CD4-positive, alpha-beta T cell (primary cell): ENCODE measurements at places on chromosomes 11 and 22. TPM values are rescaled to one million over a fixed set of nuclear protein-coding genes. Genes with fewer than 3 reads are reported as not detected.
A peak's percentile ranks its signal among the peaks of the same experiment; 100 is the strongest.

The SLC35F2 gene
- total RNA-seq, result 3.0 TPM

The BACE1 gene
- total RNA-seq, result 0.59 TPM

The TRIM48 gene
- not detected for total RNA-seq

The FGF19 gene
- not detected for total RNA-seq

The CACNA1I gene
- 29.2 TPM for total RNA-seq

The MOV10L1 gene
- total RNA-seq, result not detected

The KBTBD3 gene
- total RNA-seq, result 8.1 TPM

The SLC15A3 gene
- 10.5 TPM for total RNA-seq

The SCGB1C1 gene
- total RNA-seq, result not detected

The SEC14L6 gene
- not detected for total RNA-seq

The ELF5 gene
- not detected for total RNA-seq

The NRGN gene
- 0.84 TPM for total RNA-seq

The OR8G1 gene
- total RNA-seq, result not detected

The TCN1 gene
- total RNA-seq, result not detected

The KRTAP5-2 gene
- total RNA-seq, result not detected

GRCh38 chr22:47190276-47190956 lies 428.0 kb downstream of the TBC1D22A start:
- no peak for DNase-seq

- no peak for DNase-seq
These were observed 88.5 kb downstream of the TRIM44 start for GRCh38 chr11:35750981-35751663.

GRCh38 chr22:36467042-36467810 lies 14.2 kb downstream of the TXN2 start:
- no peak for DNase-seq

GRCh38 chr11:75107187-75107586 lies 10.5 kb upstream of the OR2AT4 start:
- no peak for DNase-seq

DNA sequence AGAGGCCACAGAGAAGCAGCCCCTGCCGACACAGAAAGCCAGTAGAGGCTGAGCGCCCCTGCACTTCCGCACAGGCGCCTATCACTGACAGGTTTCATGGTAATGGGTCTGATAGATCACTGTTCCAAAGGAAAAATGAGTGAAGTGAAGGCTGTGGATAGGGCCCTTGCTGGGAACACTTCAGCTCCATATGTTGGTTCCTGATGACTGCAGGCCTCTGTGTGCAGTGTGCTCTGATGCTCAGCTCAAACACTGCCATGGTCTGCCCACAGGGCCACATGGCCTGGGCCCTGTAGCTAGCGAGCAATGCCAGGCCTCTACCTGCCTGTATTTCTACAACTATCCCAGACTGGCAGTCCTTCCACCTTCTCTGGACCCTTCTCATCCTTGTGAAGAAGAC lies 62.7 kb upstream of the CLTCL1 start:
- no peak for DNase-seq

- DNase-seq, result peak; percentile 79
These were observed 13.9 kb downstream of the OTUB1 start for GRCh38 chr11:64000026-64000739.

GRCh38 chr22:46528121-46528610 lies 9.3 kb downstream of the CELSR1 start:
- no peak for DNase-seq

DNA sequence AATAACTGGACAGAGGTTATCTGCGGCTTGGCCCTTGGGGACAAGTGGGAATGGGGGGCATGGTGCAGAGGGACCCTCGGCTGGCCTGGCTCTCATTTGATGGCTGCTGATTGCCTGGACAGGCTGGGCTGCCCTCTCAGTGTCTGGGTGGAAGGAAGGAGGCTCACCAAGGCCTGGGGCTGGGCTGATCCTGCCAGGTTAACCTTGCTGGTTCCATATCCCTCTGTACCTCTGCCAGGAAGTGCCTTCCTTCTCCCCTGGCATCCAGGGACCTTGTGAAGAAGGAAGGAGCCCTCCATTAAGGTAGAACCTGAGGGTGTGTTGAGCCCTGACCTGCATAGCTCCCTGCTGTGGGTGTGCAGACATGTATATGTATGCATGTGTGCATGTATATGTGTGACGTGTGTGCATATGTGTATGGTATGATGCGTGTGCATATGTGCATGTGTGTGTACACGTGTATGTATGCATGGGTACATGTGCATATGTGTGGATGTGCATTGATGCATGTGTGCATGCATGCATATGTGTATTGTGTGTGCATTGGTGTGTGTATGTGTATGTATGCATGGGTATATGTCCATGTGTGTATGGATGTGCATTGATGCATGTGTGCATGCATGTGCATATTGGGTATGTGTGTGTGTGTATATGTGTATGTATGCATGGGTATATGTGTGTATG lies 433.9 kb downstream of the TBC1D22A start:
- no peak for DNase-seq

GRCh38 chr11:47899801-47900200 lies 51.7 kb upstream of the NUP160 start:
- DNase-seq, result no peak

DNA sequence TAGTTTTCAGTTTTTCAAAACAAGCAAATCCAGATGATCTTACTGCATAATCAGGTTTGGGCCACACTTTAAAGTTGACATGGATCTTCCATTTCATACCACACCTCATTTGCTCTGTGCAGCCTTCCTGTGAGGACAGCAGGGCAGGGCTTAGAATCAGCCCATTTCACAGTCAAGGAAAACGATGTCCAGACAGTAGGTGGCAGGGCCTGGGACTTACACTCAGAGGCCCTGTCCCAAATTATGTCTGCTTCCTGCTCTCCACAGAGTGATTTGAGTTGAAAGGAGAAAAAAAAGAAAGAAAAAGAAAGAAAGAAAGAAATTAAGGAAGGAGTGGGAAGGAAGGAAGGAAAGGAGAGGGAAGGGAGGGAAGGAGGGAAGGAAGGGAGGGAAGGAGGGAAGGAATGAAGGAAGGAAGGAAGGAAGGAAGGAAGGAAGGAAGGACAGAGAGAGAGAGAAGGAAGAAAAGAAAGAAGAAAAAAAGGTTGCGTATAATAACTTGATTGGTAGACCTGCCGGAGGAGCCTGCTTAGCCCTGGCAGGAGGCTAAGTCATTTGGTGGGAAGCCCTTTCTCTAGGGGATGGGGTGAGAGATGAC lies 23.6 kb downstream of the TSKU start:
- DNase-seq, result no peak

DNA sequence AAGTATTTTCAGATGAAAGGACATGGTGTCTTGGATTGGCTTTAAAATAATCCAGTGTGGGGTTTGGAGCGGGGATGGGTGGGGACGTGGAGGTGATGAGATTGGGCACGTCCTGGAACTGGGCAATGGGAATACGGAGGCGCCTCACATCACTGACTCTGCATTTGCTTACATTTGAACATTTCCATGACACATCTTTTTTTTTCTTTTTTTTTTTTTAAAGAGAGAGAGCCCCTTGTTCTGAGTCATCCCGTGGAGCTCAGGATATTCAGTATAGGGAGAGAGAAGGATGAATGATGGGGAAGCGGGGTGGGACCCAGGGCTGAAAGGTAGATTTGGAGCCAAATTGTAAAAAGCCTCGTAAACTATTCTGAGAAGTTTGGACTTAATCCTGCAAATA lies 142.7 kb downstream of the FBXO7 start:
- no peak for DNase-seq

- no peak for DNase-seq
These were observed 22.5 kb upstream of the SMIM38 start for GRCh38 chr11:69133251-69133650.

DNA sequence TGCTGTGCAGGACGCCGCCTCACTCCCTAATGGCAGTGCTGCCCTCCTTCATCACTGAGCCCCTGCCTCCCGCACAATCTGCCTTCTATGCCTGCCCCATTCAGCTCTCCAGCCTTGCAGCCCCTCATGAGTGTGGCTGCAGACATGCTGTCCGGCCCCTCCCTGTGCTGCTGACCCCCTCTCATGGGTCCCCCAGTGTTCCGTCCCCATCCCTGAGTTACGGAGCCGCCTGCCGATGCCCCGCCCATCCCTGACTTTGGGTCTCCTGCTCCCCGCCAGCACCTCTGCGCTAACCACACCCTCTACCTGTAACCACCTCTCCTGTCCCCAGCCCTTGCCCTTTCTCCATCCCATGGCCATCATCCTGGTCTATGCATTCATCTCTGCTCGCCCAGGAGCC lies 33.3 kb downstream of the CTTN start:
- no peak for DNase-seq

GRCh38 chr11:124445646-124446150 lies at the start of gene OR8B8:
TSS of gene OR8B8 (minus strand) at chr11:124445696. CDS start at chr11:124441085, 4,611 bp downstream.
- DNase-seq, result no peak

DNA sequence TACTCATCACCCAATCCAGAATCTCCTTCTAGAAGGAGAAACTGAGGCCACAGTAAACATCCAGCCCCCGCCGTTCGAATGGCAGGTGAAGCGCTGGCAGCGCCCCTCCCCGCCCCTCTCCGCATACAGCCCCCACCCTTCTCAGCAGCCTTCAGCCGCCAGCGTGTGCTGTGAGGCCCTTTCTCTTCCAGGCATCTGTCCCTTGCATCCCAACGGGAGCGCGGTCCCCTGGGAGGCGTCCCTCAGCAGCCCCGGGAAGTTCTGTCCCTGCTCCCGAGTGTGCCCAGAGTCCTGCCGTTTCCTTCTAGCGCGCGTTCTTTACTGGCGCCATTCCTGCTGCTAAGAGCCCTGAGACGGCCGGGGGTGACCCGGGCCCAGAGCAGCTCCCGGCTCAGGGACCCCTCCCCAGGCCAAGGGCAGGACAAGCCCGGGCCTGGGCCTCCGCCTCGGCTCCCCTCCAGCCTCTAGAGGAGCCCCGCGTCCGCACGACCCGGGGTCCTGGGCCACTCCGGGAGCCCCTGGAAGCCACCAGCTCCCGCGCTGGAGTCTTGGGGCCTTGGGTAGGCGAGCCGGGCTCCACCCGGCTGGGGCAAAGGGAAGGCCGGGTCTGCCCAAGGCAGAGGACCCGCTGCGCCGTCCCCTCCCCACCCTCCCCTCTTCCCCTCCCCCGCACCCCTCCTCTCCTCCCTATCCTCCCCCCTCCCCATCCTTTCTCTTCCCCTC lies 450.4 kb downstream of the OPCML start:
- DNase-seq, result no peak

GRCh38 chr11:37182031-37182430 lies 584.0 kb upstream of the RAG2 start:
- DNase-seq, result no peak

DNA sequence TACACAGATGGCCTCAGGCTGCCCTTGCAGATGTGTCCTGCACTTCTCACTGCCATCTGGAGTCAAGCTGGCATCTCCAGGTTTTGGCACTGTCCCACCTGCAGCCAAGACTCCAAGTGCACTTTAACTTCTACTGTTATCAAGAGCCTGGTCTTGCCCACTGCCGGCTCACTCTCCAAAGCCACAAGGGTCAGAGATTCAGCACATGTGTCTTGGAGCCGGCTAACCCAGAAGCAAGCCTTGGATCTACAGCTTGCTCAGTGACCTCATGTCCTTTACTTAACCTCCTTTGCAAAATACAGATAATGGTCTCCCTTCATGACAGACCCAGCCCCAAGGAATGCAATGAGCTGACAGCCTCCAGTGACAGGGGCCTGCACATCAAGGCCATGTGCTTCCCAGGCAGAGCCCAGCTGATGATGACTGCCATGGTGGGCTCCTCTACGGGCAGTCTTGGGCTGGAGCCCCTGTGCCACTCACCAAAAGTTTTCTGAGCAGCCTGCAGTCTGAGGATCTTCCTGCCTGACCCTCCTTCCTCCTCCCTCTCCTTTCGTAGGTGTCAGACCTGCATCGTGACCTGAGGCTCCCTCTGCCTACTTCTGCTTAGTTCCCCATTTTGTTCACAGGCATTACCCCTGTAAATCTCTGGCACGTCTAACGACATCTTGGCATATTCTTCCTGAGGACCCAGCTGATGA lies 9.0 kb downstream of the TP53AIP1 start:
- no peak for DNase-seq

DNA sequence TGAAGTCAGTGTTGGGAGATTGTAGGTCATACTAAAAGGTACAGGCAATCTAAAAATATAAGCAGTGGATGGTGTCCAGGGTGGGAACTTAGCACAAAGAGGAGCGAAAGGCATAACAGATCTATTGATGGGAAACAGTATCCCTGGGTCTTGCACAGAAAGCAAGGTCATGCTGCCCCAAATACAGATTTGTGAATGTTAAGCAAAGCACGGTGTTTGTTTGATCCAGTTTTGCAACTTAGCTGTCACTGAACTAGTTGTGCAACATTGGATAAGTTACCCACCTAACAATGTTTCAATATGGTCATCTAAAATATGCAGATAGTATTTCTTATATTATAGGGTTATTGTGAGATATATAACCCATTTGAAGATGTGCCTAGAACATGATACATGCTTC lies 162.9 kb downstream of the BLID start:
- DNase-seq, result no peak

- no peak for DNase-seq
These were observed 7.1 kb downstream of the ABCG4 start for GRCh38 chr11:119155733-119156492.

DNA sequence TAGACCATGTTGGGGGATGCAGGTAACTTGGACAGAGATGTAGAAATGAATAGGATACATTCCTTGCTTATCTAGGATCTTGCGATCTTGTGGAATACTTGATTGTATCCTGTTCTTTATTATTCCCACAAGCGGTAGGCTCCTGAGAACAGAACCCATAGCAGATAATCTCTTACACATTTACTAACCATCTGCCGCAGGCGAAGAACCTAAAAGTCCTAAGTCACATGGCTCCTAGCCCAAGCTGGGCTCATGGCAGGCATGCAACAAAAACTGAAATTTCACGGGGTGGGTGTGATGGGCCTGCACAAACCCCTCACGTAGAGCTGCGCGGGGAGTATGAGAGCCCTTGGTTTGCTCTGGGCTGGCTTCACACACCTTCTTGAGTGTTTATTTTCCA lies 177.4 kb upstream of the NECTIN1 start:
- DNase-seq, result no peak

- peak; percentile 12 for DNase-seq
These were observed 12.3 kb downstream of the LRRC32 start for GRCh38 chr11:76658231-76658630.

GRCh38 chr11:95148938-95149337 lies 59.3 kb downstream of the ENDOD1 start:
- no peak for DNase-seq
